ENCODE measurements at places on chromosomes 5 and 9.

- DNase-seq: no peak
These were observed 156.8 kb downstream of the DCP2 start for GRCh38 chr5:113133211-113133975.

DNA sequence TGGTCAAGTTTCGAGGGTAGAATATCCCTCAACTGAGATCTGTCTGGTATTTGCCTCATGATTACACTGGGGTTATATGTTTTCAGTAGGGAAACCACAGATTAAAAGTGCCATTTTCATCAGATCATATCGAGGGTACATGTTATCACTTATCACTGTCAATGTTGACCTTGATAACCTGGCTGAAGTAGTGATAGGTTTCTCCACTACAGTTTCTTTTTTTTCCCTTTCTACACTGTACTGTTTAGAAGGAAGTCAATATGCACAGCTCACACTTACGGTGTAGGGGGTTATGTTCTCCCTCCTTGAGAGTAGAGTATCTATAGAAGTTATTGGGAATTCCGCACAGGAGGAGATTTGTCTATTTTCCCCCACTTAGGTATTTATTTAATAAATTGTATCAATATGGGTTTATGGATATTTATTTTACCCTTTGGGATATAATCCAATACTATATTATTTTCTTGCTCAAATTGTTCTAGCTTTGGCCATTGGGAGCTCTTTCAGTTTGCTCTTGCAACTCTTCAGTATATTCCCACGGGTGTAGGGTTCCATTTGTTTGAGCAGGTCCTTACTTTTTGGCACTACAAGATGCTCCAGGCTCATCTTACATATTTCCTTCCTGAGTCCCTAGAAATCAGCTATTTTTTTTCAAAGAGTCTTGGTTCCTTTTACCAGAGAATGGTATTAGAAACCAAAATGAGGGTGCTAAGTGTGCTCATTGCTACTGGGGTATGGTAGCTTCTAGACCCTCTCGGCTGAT lies 444.5 kb downstream of the RAB3C start:
- no peak for DNase-seq

GRCh38 chr5:102762562-102763227 lies 7.6 kb downstream of the PAM start:
- DNase-seq: no peak

GRCh38 chr5:892394-893136 lies at the start of the genes BRD9 and TRIP13:
BRD9 (minus strand) TSS chr5:892801; CDS start chr5:892657, 144 bp downstream.
TRIP13 (plus strand) TSS chr5:892884; CDS start chr5:892999, 115 bp downstream.
- DNase-seq: peak; percentile 84

DNA sequence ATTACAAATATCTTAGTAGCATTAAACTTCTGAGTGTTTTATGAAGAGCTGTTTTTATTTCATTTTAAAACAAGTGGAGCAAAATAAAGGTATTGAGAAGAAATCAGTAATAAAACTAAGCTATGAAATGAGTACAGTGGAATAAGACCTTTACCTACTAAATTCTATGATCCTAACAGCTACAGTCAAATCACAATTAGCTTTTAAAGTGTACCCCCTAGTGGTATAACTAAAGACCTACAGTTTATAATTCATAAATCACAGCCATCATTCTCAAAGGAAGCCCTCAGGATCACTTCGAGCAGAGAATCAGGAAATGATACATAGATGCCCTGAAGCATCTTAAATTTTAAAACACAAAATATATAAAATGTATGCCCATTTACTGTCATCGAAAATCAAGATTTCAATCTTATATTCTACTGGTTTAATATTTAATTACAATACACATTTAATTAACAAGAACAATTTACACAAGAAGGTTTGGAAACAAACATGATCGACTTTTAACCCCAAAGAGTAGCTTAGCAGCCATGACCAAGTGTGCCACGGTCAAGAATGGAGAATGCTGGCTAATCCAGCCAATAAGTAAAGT lies 12.3 kb downstream of the CCNH start:
- no peak for DNase-seq

GRCh38 chr5:84870369-84870768 lies 485.7 kb upstream of the EDIL3 start:
- DNase-seq: no peak

GRCh38 chr9:134318481-134318891 lies 7.8 kb upstream of the RXRA start:
- DNase-seq: no peak

DNA sequence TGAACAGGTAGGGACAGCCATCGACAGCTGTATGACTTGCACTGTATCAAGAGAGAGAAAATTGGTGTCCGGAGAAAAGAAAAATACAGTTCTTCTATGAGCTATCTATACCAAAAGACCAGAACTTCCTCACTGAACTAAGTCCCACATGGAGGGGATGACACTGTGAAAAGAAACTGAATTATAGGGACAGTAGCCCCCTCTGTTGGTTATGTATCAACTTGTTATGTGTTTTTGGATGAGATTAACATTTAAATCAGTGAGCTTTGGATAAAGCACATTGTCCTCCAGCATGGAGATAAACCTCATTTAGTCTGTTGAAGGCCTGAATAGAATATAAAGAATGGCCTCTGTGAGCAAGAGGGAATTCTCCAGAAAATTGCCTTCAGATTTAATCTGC lies 176.6 kb upstream of the SH3GL2 start:
- DNase-seq: no peak

DNA sequence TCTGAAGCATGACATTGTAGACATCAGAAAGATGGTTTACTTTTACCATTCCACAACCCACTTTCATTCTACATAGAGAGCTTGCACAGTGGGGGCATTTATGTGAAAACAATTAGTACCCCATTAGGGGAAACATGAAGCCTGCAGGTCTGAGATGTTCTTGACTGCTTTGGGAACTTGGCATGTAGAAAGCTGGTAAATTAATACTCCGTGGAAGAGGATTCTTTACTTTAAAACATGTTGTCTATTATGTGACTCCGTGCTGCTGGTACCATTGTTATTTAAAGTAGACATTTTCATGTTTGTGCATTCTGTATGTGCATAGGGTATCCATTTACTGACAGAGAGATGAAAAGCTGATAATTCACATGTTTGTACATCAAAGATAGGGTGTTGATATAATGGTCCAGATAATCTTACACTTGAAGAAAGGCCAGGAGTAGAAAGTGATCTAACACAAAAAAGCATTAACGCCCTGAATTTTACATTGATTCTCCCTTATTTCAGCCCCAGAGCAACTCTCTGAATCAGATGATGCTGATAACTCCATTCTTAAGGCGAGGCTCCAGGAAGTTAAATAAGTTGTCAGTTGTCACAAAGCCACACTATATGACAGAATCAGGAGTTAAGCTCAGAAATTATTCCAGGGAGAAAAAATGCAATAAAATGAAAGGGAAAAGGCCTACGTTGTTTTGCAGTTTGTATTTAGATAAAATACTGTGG lies 50.1 kb upstream of the CD180 start:
- no peak for DNase-seq

GRCh38 chr5:171432076-171432475 lies 12.6 kb downstream of the FGF18 start:
- DNase-seq: no peak

DNA sequence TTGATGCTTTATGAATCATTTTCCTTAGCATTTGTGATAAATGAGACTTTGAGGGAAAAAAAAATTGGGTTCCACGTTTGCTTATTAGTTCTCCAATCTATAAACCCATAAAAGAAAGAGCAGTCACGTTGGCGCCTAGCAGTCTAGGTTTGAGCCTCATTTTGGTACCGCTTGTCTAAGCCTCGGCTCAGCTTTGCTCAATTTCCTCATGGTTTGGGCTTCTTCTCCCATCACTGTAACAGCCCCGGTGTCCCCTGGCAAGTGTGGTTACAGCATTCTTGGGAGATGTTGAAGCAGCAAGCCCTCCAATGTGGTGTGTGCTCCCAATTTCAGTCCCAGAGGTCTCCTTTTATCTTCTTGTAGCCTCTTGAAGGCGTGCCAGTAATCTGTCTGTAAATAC lies 578.4 kb downstream of the CDK5RAP2 start:
- no peak for DNase-seq

GRCh38 chr9:87661241-87661640 lies 64.7 kb upstream of the CTSL start:
- no peak for DNase-seq

- DNase-seq: no peak
These were observed 92.7 kb downstream of the HRH2 start for GRCh38 chr5:175750511-175750931.

DNA sequence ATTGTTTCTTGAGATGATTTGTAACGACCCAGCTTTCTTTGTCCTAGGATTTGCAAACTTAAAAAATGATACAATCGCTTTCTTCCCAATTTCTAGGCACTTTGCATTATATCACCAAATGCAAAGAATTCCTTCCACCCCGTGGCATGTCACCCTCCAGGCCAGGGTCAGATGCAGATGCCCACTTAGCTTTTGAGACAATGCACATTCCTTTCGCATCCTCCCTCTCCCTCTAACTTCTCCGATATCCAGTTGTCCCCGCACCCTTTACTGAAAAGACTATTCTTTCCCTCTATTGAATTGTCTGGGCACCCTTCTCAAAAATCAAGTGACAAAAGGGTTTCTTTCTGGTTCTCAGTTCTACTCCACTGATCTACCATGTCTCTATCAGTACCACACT lies 17.3 kb downstream of the RNF130 start:
- DNase-seq: no peak

- no peak for DNase-seq
These were observed 278.5 kb downstream of the SAXO1 start for GRCh38 chr9:18754537-18754936.

DNA sequence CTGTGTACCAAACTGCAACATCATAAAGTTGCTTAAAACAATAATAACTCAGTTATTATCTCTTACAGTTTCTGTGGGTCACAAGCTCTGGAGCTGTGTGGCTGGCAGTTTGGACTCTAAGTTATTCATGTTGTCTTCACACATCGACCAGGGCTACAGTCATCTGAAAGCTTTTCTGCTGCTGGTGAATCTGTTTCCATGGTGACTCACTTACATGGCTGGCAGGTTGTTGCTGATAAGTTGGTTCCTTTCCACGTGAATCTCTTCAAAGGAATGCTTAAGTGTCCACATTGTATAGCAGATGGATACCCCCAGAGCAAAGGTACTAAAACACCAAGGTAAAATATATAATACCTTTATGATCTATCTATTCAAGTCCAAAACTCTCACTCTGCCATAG lies 44.8 kb upstream of the CYLC2 start:
- no peak for DNase-seq

DNA sequence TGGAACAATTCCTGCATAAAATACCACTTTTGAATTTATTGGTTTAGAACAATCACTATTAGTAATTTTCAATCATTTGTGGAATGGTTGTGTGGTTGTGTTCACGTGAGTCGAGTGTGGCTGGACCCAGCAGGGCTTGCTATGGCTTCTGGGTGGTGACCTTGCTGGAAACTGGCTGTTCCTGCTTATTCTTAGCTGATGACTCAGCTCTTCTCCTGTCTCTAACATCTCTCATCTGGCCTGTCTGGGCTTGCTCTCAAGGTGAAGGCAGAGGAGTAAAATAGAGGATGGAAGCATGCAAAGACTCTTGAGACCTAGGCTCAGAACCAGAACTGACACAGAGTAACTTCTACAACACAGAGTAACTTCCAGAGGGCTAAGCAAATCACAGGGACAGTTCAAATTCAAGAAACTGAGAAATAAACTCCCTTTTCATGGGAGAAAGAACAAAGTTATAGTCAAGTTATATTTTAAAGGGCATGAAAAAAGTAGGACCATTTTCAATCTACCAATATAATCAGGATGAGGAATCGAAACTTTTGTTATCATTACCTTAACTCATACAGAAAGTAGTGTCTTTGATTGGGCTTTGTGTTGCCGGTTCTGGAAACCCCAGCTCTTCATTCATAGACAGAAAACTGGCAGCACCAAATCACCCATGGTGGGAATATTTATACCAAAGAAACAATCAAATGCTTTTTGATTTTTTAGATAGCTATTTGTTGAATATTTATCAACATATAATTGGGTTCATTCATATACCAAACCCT lies 665.1 kb downstream of the CDH18 start:
- no peak for DNase-seq

DNA sequence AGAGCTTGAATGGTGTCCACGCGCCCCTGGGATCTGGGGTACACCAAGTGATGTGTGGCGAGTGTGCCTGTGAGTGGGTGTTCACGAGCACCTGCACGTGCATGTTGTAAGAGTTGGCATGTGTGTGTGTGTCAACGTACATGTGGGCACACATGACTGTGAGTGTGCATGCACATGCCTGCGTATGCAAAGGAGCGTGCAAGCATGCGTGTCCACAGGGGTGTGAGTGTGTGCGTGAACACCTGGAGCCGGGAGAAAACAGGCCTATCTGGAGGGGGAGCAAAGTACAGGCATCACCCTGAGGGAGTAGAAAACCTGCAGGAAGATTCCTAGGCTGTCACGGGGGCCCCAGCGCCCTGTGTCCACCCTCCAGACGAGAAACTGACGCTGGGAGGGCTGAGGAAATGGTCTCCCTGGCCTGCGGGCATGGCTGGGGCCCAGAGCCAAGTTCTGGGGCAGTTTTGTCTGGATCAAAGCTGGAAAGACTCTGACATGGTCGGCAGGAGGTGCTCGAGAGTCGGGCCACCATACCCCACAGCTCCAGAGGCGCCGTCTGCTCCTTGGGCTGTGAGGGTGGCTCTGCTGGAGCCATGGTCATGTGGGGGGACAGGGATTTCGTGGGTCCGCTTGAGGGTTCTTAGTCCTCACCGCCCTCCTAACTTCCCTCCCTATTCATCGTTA lies 31.8 kb downstream of the PTGES start:
- no peak for DNase-seq

DNA sequence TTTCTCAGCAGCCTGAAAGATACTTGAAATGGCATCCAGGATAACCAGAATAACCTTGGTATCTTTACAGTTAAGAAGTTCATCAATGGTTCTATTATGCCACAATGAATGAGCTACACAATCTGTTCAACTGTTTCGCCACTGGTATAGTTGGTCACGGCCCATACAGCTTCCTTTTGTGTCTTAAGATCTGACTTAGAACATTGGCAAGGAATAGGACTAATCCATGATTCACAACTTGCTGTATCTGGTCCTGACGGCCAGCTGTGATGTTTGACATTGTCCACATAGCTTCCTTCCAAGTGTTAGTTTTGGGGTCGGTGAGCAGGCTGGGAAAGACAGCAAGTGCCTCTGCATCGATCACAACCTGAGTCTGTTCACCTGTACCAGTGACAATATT lies 113.3 kb upstream of the RAD23B start:
- DNase-seq: no peak

DNA sequence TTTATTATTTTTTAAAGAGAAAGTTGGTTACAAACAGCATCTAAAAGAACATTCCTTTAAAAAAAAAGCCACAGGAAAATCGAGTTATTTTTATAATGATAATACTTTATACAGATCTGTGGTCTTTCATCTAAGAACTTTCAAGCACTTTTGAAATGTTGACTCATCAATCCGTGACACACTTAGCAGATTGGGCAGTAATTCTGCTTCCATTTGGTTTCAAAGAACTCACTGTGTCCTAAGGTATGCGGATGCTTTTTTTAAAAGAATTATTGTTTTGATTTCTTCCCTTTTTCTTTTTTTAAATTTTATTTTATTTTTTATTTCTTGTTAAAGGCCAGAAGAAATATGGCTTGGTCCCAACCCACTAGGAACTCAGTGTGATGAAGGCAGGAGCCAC lies 147.8 kb downstream of the AOPEP start:
- DNase-seq: no peak
